Dermis lymphatic vessel endothelial cell (primary cell): ENCODE measurements at places on chromosomes 5 and 9. TPM values are rescaled to one million over a fixed set of nuclear protein-coding genes. Genes with fewer than 3 reads are reported as not detected.

The F2RL2 gene
- total RNA-seq, result under 0.01 and 0.11 TPM in 2 replicates

The PTPRD gene
- total RNA-seq, result 0.43 TPM in 2 replicates

The DHFR gene
- total RNA-seq, result 7.7 and 10.4 TPM in 2 replicates

The ADAMTS12 gene
- total RNA-seq, result 2.2 and 2.4 TPM in 2 replicates

The FRRS1L gene
- under 0.01 TPM in 2 replicates for total RNA-seq

The SHC3 gene
- total RNA-seq, result 0.17 and 0.33 TPM in 2 replicates

The SLC6A19 gene
- total RNA-seq, result not detected in 2 replicates

The RGS7BP gene
- total RNA-seq, result not detected in 2 replicates

The SOWAHA gene
- total RNA-seq, result under 0.01 TPM in 1 of 2 replicates, not detected in the other

The NADK2 gene
- 24.4 and 24.8 TPM in 2 replicates for total RNA-seq

The TAF1L gene
- under 0.01 TPM in 2 replicates for total RNA-seq

The GABRA1 gene
- under 0.01 TPM in 1 of 2 replicates, not detected in the other for total RNA-seq

The TPPP gene
- 0.09 and 0.11 TPM in 2 replicates for total RNA-seq

The PLAC8L1 gene
- not detected in 2 replicates for total RNA-seq

The NR5A1 gene
- total RNA-seq, result not detected in 2 replicates

The FCN1 gene
- total RNA-seq, result not detected in 2 replicates

The CDC20B gene
- under 0.01 and 0.11 TPM in 2 replicates for total RNA-seq

The MAPK9 gene
- total RNA-seq, result 25.2 and 26.9 TPM in 2 replicates

The TRIM7 gene
- total RNA-seq, result 1.7 and 1.8 TPM in 2 replicates

The CDH9 gene
- total RNA-seq, result not detected in 2 replicates

The SOHLH1 gene
- not detected in 2 replicates for total RNA-seq

The STK32A gene
- total RNA-seq, result 0.09 TPM in 1 of 2 replicates, not detected in the other
